Right hindlimb (tissue), 1 donor: ENCODE measurements at places on chromosomes 4 and X.

GRCh38 chrX:68829582-68830418, 979 bp downstream of the EFNB1 start:
- DNase-seq, result peak; percentile 45

GRCh38 chr4:2076908-2077536, 17.9 kb downstream of the NAT8L start:
- DNase-seq, result no peak

DNA sequence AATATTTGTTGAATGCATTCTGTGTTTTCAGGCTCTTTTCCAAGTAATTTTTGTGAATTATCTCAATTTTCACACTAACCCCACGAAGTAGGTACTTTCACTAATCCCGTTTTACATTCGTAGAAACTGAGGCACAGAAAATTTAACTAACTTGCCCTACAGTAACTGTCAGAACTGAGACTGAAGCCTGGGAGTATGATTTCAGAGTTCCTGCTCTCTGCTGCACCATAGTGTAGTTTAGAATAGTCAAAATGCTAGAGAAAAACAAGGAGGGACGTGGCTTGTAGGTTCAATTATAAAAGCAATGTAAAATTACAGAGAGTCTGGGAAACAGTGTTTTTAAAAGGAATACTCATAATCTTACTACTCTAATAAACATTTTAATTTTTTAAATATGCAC, 2.2 kb downstream of the CLCN3 start:
- no peak for DNase-seq

DNA sequence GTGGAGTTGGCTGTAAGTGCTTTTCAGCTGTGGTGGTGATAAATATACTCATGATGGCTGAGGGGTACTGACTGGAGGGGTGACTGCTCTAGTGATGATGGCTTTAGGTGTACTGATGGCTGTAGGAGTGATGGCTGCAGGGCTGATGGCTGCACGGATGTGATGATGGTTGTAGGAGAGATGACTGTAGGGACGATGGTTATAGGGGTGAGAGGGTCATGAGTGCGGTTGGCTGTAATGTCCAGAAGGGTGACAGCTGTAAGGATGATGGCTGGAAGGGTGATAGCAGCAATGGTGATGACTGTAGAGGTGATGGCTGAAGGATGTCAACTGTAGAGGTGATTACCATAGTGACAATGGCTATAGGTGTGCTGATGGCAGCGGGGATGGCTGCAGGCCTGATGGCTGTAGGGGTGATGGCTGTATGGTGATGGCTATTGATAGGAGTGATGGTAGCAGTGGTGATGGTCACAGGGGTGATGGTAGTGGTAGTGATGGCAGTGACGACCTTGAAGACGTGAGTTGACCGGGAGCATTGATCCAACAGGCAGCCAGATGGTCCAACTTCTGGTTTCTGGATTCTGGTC, 570 bp upstream of the SASH3 start:
- no peak for DNase-seq

- DNase-seq, result no peak
Measured at GRCh38 chr4:34422472-34423175, 1821.7 kb downstream of the ARAP2 start.

DNA sequence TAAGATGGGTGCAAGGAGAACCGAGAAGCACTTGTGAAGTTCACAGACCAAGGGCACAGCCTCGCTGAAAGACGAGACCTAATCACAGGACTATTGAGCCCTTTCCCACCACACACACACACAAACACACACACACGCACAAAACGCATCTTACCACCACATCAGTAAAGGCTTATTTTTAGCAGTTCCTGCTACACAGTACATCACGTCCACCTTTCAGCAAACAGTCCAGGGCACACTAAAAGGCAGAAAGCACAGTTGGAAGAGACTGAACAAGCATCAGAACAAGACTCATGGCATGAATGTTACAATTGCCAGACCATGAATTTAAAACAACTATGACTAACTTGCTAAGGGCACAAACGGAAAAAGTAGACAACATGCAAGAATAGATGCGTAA, 83.6 kb upstream of the MAPK10 start:
- DNase-seq, result no peak

- no peak for DNase-seq
Measured at GRCh38 chr4:36218121-36218520, 26.2 kb downstream of the ARAP2 start.

GRCh38 chr4:82287720-82288119, 86.1 kb downstream of the HNRNPD start:
- no peak for DNase-seq

- no peak for DNase-seq
Measured at GRCh38 chr4:159398236-159398638, 295.4 kb downstream of the RAPGEF2 start.

DNA sequence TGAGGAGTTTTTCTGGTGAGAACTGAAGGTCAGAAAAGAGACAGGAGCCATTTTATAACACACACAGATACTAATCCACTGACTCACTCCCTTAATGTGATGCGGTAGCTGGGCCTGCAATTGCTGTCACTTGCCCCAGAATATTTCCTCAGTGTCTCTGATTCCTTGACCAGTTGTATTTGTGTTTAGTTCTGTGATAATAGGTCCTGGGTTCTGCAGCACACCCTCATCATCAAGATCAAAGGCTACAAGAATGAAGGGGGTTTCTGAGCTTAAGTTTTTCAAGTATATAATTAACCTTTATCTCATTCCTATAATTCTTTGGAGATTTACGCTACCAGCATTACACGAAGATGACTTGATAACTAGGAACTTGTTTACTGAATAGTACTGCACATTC, 576.5 kb upstream of the CPXCR1 start:
- no peak for DNase-seq

DNA sequence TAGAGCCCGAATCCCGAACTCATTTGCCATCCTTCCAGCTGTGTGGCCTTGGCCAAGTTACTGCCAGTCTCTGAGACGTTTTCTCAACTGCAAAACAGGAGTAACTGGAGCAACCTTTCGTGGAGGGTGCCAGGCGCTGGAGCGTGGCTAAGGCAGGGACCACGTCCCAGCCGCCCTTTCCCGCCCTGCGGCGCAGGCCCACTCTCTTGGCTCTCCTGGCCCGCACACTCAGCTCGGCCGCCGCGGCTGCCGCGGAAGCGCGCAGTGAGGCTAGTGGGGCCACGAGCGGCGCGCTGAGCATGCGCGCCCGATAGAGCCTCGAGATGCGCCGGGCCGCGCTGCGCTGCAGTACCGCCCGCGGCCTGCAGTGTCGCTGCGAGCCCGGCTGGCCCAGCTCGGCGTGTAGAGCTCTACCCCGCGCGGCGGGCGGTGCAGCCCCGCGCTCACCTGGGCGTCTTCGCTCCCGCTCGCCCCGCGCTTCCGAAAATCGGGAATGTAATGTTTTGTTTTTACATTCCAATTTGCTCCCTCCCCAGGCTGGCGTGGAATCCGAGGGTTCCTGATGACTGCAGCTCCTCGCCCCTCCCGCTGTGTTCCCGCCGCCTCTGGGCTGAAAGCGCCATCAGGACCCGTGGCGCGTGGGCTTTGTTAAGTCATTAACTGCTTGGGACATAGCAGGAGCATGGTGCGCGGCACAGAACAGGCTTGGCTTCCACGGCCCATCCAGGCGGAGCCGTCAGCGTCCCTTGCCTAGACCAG, 4.0 kb upstream of the ZNF518B start:
- peak; percentile 80 for DNase-seq

- DNase-seq, result no peak
Measured at GRCh38 chr4:94889946-94890345, 132.2 kb downstream of the BMPR1B start.

- DNase-seq, result no peak
Measured at GRCh38 chr4:120829113-120829831, 93.3 kb downstream of the PRDM5 start.

- DNase-seq, result no peak
Measured at GRCh38 chrX:23930894-23931604, 23.2 kb downstream of the CXorf58 start.

GRCh38 chr4:36213977-36214376, 30.3 kb downstream of the ARAP2 start:
- DNase-seq, result no peak

- DNase-seq, result no peak
Measured at GRCh38 chr4:29309050-29309449, 1411.1 kb upstream of the PCDH7 start.

GRCh38 chr4:164997324-164997723, 19.9 kb upstream of the TRIM61 start:
- DNase-seq, result no peak

- DNase-seq, result no peak
Measured at GRCh38 chr4:41156574-41156973, 57.8 kb downstream of the APBB2 start.

DNA sequence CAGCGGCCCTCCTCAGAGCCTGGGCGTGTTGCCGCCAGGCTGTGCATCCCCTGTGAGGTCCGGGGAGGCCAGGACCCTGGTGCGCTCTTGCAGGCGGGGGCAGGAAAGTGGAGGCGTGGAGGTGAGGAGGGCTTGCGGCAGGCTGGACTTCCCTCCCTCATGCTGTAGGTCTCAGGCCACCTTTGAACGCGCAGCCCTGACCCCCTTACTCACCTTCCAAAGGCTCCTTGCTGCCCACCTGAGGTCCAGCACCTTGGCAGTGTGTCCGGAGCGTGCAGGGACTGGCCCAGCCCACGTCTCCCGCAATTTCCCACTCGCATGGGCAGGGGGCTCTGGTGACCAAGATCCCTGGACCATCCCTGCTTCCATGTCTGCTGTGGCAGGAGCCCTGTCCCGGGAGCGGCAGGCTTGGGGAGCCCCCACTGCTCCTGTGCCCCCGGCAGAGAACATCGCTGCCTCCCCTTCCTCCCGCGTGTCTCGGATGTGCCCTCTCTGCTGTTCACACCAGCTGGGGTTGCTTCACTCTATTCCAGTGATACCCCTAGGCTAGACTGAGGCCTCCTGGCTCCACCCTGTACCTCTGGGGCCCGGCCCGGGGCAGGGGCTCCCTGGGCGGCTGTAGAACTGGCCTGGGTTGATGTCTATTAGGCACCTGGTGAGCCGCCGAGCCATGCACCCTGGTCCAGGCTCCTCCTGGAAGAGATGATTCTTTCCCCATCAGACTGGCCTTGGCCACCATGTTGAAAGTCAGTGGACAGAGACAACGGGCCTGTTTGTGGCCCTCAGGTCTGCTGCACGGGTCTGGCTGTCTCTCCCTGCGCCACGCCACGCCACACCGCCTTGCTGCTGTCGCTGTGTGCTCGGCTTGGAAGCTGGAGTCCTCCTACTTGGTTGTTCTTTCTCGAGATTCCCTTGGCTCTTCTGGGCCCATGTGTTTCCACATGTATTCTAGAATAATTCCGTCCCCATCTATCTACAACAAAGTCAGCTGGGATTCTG, 95.4 kb upstream of the ADRA2C start:
- no peak for DNase-seq

DNA sequence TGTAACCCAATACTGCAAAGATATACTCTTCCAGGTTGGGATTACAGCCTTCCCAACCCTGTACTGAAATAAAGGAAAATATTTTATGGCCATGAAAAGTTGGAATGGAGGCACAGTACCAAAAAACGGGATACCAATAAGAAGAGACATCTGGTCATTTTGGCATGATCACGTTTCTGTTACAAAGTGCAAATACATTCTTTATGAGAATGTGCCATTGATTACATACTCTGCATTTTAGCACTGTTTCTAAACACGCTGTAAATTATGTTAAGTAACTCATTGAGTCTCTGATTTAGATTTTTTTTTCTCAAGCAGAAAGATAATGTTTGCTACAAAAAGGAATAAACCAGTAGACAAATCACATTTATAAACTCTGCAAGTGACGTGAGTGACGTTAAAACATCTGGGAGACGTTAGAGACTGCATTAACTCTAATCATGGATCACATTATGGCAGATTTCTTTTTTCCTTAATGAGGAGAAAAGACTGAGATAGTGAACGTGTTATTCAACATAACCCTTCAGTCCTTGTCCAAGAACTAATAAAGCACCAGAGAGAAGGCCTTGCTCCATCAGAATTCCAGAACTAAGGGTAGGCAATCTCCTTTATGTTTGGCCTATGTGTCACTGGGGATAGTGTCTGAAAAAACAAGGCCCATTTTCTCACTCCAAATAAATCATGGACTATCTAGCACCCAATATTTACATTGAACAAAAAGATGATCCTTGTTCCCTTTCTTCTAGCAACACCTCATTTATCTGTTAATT, 31.0 kb downstream of the UNC5C start:
- no peak for DNase-seq

DNA sequence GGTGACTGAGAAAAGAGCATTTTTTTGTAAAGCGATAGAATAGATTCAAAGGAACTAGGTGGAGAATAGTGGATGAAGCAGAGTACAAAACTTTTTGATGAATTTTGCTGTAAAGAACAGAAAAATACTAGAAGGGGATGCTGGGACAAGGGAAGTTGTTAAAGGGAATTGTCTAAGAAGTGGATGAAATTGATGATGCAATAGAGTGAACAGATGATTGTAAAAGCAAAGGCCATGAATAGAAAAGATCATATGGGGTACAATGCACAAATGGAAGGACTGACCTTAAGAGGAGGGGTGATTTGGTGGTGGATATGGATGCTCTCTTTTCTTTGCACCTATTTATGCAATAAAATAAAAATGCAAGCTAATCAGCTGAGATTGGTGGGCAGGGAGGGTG, 262.7 kb upstream of the MAD2L1 start:
- no peak for DNase-seq

GRCh38 chrX:106246511-106246910, 78.4 kb downstream of the PWWP3B start:
- DNase-seq, result no peak

GRCh38 chrX:143581240-143581639, 54.7 kb downstream of the SLITRK4 start:
- no peak for DNase-seq

GRCh38 chr4:75718529-75718928, 5.8 kb upstream of the USO1 start:
- DNase-seq, result no peak

- DNase-seq, result no peak
Measured at GRCh38 chr4:7540206-7540605, 105.5 kb upstream of the PSAPL1 start.

DNA sequence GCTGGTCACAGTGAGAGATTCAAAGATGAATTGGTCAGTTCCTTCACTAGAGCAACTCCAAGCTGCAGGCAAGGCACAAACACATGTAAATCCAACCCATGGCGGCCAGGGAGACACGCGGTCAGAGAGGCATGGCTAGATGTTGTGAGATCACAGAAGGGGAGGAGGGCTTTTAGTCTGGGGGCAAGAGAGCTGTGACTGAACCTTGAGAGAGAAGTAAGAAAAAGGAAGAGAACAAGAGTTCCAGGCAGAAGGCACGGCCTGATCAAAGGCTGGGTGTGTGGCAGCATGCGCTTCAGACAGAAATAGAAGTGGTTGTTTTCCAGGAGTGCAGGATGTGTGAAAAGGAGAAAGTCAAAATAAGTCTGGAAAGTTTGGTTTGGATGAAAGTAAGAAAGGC, 15.9 kb downstream of the CCDC149 start:
- DNase-seq, result no peak

DNA sequence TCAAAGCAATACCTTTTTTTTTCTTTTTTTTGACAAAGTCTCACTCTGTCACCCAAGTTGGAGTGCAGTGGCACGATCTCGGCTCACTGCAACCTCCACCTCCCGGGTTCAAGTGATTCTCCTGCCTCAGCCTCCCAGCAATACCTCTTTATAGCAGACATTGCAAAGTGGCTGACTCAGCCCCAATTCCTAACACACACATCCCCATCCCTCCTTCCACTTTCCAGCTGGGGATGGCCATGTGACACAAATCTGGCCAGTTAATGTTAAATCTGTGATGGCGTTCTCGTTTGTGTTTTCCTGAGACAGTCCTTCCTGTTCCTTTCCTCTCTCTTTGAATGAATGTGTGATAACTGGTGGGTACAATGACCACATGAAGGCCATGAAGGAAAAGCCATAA, 276.2 kb upstream of the KLF3 start:
- DNase-seq, result no peak
